ENCODE measurements at places on chromosomes 3 and 15. TPM values are rescaled to one million over a fixed set of nuclear protein-coding genes. Genes with fewer than 3 reads are reported as not detected.

GRK7 gene
- total RNA-seq: not detected

KLHDC8B gene
- 8.8 TPM for total RNA-seq

DNA sequence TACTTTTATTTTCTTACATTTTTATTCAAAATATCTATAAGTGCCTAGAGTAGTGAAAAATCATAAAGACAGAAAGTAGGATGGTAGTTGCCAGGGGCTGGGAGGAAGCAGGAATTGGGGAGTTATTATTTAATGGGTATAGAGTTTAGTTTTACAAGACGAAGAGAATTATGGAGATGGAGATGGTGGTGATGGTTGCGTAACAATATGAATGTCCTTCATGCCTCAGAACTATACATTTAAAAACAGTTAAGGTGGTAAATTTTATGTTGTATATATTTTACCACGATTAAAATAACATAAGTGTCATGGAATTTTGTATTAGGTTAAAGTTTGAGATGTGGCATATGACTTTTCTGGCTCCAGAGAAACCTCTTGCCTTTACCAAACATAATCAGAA lies 171.4 kb downstream of the MYRIP start:
- no peak for DNase-seq

- DNase-seq: no peak
Observed at GRCh38 chr3:143825513-143825912, 22.8 kb downstream of the SLC9A9 start.

GRCh38 chr3:172289583-172289982 lies 158.7 kb downstream of the GHSR start:
- DNase-seq: no peak
